ENCODE measurements at places on chromosomes 12 and 14.
A peak's percentile ranks its signal among the peaks of the same experiment; 100 is the strongest.

DNA sequence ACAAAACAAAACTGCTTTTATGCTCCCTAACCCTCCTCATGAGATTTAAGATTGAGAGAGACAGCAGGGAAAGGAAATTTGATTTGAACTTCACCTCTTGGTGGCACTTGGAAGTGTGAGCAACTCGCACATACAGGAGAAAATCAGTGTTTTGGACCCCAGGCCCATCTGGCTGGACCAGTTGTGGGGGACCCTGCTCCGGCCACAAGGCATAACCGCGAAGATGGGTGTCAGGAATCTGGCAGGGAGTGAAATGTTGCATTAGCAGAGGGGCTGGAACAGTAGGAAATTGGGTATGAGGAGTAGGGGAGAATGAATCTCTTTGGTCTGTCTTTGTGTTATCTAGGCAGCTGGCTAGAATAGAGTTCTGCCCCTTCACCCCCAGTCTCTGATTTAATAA is 1.2 kb downstream of the CIROP start:
- DNase-seq = no peak

GRCh38 chr12:102388469-102388868 is 91.9 kb downstream of the IGF1 start:
- no peak for DNase-seq

GRCh38 chr14:99382781-99383471 is 97.7 kb downstream of the SETD3 start:
- DNase-seq = no peak

DNA sequence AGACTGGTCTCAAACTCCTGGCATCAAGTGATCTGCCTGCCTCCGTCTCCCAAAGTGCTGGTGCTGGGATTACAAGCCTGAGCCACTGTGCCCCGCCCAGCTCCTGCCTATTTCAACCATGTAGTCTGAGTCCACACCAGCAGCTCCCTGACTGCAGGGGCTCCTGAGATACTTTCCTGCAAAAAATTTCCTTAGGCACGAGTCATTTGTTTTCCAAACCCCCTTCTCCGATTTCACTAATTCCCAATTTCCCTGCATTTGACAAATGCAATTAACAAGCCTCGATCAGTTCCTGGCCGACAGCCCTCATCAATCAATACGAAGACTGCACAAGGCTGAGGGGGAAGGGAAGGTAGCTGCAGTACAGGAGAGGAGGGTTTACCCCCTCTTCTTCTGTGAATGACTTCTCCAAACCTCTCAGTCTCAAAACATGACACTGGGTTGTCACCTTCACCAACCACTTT is 10.1 kb downstream of the PSMB5 start:
- DNase-seq = no peak

DNA sequence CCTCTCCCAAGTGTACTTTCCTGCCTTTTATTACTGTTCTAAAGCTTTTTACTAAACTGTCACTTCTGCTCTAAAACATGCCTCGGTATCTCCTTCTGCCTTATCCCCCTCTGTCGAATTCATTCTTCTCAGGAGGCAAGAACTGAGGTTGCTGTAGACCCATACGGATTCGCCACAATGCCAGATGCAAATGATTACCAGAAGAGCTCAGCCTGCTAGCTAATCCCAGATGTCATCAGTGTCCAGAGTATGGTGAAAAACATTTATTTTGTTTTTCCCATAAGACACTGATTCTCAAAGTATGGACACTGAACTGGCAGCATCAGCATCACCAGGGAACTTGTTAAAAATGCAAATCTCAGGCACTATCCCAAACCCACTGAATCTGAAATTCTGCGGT is 359.3 kb downstream of the TMTC2 start:
- DNase-seq = no peak

DNA sequence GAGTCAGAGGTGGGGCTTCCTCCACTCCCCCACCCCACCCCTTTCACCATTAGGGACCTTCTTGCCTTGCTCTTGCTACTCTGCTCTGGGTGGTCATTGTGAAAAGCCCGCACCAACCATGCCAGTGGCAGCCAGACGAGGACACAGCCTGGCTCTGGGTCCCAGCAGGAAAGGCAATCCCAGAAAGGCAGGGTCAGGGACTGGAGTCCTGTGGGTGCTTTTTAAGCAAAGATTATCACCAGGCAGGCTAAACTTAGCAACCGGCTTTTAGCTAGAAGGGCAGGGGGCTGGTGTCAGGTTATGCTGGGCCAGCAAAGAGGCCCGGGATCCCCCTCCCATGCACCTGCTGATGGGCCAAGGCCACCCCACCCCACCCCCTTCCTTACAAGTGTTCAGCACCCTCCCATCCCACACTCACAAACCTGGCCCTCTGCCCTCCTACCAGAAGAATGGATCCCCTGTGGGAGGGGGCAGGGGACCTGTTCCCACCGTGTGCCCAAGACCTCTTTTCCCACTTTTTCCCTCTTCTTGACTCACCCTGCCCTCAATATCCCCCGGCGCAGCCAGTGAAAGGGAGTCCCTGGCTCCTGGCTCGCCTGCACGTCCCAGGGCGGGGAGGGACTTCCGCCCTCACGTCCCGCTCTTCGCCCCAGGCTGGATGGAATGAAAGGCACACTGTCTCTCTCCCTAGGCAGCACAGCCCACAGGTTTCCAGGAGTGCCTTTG is 1.2 kb upstream of the GAPDH start:
- peak; percentile 81 for DNase-seq

- no peak for DNase-seq
Observed at GRCh38 chr12:124321556-124322270, 26.8 kb downstream of the RFLNA start.

DNA sequence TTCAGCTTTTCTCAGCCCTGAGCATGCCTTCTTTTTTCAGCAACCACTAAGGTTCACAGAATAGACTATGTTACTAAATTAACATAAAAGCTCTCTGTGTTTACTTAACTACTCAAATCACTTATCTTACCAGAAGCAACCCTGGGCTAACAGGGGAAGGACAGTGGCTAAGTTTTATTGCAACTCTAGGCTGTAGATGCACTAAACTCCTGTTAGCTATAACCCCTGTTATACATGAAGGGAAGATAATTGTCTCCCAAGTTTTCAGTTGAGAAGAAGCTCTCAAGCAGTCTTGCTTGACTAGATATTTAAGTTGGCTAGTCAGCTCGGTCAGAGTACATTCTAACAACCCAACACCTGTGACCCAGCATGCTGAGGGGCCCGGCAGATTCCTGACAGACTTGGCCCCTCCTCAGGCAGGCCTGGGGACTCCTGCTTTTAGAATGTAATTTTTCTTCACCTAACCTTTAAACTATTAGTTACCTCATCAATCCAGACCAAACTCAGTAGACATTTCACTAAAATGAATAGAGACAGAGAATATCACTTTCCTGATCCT is 464.5 kb downstream of the EGLN3 start:
- DNase-seq = no peak

- no peak for DNase-seq
Observed at GRCh38 chr12:57614178-57614947, 3.1 kb downstream of the ARHGEF25 start.

DNA sequence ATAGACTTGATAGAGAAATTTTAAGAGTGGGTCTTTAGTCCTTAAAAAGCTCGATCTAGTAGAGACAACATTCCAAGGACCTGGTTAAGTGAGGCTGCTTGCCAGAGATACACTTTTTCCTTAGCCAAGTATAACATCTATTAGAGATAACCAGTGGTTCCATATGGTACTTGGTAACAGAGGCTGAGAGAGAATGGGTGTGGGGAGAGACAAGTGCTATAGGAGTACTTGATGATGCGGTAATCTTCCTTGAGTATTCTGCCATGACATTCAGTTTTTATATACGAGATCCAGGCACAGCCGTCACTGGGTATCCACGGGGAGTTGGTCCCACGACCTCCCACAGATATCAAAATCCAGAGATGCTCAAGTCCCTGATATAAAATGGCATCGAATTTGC is 77.4 kb upstream of the REP15 start:
- no peak for DNase-seq

DNA sequence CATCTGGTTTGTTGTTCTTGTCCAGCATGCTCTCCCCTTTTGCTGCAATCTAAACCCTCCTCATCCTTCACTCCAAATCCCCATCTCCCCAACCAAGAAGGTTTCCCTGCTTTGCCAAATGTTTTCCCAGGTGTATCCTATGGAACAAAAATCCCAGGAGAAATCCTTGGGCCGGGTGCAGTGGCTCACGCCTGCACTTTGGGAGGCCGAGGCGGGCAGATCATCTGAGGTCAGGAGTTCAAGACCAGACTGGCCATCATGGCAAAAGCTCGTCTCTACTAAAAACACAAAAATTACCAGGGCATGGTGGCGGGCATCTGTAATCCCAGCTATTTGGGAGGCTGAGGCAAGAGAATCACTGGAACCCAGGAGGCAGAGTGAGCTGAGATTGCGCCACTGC is 5.0 kb downstream of the KSR2 start:
- DNase-seq = no peak

DNA sequence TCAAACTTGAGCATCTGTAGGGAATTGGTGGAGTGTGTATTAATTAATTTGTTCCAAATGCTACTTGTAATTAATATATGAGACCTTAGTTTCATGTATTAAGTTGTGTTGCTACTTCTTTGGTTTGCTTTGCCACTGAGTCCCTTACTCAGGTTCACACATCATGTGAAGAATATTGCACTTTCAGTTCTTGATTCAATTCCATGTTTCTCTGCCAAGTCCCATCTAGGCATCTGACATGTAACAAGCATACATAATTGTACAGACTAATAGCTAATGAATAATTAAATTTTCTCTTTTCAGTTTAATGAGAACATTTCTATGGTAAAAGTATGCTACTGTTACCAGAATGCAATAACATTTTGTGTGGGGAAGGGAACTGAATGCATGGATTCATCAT is 640.0 kb downstream of the TMTC2 start:
- no peak for DNase-seq

GRCh38 chr14:99333841-99334635 is 62.0 kb upstream of the BCL11B start:
- no peak for DNase-seq

GRCh38 chr12:117141097-117141898 is 42.1 kb upstream of the TESC start:
- DNase-seq = no peak

- DNase-seq = no peak
Observed at GRCh38 chr14:53023325-53023724, 72.5 kb upstream of the FERMT2 start.

All from colonic mucosa (tissue), 4 donors.